ENCODE measurements at places on chromosomes 5 and 9. TPM values are rescaled to one million over a fixed set of nuclear protein-coding genes. Genes with fewer than 3 reads are reported as not detected.

GRCh38 chr5:1374679-1375055, 29.8 kb upstream of the CLPTM1L start:
- DNase-seq, result no peak

WNK2 gene
- 3.7 TPM for total RNA-seq

DNA sequence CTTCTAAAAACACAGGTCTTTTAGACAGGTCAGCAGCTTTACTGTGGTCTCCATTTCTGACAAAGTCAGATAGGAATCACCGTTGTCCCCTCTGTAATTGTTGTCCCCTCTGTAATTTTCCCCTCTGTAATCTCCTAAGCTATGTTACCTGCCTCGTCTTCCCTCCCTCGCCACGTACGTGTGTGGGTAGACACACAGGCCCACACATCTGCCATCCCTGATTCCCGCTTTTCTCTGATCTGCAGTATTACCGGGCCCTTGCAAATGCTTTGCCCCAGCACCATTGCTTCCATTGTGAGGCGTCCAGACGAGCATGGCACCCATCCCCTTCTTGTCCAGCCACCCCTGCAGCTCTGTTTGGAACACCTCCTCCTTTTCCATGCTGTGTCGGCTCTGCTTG, 45.0 kb upstream of the POMT1 start:
- DNase-seq, result no peak

DNA sequence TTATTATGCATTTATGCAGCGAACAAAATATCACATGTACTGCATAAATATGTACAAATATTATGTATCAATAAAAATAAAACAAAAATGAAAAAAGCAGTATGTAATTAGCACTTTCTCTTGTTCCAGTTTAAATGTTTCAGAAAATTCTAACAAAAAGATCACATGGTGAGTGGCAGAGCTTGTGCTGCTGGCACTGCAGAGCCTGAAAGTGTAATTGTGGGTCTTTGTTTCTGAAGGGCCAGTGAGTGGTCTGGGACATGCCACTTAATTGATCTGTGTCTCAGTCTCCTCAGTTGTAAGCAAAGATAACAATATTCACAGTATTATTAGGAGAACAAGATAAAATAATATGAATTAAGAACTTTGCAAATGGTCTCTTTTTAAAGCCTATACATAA, 39.5 kb upstream of the RAI14 start:
- DNase-seq, result no peak

GRCh38 chr5:179819296-179820126, 1.2 kb upstream of the SQSTM1 start:
- DNase-seq, result peak; percentile 78

SELENOP gene
- total RNA-seq, result 2,099 TPM

PCDH12 gene
- total RNA-seq, result 3.0 TPM

- no peak for DNase-seq
Measured at GRCh38 chr5:66870708-66871107, 274.5 kb downstream of the MAST4 start.

GDA gene
- 43.2 TPM for total RNA-seq

Measured in left lobe of liver (tissue), 2 donors.